ENCODE measurements at places on chromosomes 2 and 18.

DNA sequence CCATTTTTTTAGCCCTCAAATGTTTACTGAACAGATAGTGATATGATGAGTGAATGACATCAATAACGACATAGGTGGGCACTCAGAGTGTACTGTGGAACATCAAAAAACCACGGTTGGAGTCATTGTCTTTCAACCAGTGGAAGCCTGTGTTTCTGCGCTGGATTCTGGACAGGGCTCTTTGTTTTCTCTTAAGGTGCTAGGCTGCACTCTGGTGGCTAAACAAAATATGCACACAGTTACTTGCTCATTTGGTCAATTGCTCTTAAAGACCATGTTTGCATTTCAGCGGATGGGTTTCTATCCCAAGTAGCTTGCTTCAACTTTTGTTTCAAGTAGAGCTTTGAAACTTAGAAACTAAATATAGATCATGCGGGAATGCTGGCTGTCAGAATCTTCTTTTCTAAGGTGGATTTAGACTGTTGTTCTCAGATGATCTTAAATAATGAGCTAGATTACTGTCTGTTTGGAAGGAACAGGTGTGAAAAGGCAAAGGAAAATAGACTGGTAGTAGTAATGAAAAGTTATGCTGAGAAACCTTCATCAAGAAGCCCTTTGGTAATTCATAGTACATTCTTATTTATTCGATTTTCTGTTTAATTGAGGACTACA is 48.5 kb upstream of the LYPD6B start:
- peak; percentile 74 for DNase-seq

DNA sequence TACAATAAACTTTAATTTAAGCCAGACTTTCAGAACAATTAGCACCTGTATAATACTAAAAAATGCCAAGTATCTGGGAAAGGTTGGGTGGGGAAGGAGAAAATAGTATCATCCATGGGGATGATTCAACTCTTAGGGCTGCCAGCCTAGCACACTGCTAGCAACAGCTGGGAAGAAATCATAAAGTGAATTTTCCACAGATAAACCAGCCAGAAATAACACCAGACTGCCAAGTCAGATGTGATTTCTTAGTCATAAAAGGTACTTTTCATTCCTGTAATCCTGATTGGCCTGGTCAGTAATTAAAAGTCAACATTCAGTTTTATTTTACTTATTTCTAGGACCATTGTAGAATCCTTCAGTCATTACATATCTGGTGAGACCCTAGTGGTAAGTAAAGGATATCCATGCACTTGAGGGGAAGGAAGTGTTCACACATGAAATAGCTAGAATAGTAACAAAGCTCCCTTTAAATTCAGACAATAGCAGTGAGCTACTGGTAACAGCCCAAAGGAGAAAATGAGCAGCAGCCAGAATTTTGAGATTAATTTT is 59.4 kb downstream of the LIMS1 start:
- peak; percentile 50 for DNase-seq

DNA sequence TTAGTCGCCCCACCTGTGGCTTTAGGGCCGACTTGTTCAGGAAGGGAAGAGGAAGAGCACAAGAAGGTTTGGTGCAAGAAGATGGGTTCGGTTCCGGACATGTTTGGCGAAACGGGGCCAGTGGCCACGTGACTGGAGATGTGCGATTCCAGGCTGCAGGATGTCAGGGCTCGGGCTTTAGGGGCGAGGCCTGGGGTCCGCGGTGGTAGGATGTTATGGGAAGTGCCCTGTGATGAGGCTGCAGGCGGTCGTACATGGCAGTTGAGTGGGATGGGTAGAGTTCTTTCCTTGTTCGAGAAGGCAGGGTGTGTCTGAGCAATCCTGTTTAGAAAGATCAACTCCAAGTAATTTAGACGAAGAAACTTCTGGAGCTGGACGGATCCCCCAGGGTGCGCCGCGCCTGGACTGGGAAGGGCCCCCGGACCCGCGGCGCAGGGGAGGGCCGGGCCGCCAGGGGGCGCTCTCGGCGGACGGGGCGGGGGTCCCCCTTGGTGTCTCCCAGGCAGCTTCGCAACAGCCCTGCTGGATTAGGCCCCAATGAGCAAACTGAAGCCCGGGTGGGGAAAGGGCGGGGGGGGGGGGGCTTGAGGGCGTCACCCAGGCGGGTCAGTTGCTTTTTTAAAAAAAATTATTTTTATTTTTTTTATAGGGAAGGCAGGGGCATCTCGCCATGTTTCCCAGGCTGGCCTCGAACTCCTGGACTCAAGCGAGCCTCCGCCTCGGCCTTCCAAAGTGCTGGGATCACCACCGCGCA is 17.2 kb upstream of the SDC1 start:
- no peak for DNase-seq

DNA sequence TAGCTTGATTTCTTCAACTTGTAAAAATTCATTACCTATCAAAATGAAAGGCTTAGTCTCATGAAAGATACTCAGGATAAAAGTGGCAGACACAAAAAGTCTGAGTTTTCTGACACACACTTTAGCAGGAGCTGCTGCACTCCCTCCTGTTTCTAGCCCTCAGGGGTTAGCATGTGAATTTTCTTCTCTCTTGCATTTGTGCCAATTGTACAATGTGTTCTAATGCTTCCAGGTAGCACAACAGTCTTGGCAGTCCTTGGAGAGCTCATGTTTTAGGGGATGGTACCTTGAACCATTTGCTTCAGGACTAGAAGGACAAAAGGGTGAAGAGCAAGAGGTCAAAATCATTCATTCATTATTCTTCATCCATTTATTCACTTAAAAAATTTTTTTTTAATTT is 316.8 kb downstream of the AFF3 start:
- DNase-seq: no peak

DNA sequence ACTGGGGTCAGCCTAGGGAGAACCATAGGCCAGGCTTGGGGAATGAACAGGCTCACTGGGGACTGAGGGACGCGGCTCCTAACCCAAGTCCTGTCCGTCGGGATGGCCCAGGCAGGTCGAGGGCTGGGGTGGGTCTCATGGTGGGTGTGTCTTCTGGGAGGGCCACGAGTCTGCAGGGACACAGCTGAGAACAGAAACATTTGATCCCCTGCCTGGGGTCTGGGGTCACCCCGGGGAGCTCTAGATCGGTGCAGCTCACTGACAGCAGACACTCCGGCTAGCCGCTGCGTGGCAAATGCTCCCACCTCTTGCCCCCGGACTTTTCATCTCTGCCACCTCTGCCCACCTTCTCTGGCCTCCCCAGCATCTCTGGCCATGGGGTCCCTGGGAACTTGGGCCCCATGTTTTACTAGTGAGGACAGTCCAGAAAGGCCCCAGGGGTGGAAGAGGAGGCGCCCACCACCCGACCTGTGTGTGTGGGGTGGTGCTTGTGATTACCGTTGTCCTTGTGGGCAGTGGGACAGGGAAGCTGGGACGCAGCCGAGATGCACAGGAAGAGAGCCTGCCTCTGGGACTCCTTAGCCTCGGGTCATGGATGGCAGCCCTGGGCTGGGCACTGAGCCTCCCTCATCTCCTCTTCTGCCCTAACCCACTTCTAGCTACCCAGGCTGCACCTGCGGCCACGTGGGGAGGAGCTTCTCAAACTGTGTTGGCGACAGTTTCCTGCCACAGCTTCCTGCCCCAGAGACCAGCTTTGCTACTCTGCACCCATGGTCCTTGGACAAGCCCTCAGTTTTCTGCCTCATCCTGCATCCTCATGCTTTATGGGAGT is 4.9 kb downstream of the ZAP70 start:
- DNase-seq: no peak

- DNase-seq: no peak
Observed at GRCh38 chr2:147231607-147232006, 613.2 kb upstream of the ACVR2A start.

DNA sequence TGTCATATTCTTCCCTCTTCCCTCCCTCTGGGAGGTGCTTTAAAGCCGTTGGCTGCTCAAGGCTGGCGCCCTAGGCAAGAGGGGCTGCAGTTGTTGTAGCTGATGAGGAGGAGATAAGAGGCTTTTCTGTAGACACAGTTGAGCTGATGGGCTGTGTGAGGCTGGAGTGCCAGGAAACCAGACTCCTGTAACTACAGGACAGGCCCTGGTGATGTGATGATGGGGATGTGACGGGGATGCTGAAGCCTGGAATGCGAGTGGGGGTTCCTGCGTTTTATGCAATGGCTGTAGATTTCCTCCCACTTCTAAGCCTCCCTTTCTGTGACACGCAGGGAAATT is 5.7 kb upstream of the EFR3B start:
- DNase-seq: no peak

- no peak for DNase-seq
Observed at GRCh38 chr2:40127890-40128557, 323.9 kb downstream of the SLC8A1 start.

DNA sequence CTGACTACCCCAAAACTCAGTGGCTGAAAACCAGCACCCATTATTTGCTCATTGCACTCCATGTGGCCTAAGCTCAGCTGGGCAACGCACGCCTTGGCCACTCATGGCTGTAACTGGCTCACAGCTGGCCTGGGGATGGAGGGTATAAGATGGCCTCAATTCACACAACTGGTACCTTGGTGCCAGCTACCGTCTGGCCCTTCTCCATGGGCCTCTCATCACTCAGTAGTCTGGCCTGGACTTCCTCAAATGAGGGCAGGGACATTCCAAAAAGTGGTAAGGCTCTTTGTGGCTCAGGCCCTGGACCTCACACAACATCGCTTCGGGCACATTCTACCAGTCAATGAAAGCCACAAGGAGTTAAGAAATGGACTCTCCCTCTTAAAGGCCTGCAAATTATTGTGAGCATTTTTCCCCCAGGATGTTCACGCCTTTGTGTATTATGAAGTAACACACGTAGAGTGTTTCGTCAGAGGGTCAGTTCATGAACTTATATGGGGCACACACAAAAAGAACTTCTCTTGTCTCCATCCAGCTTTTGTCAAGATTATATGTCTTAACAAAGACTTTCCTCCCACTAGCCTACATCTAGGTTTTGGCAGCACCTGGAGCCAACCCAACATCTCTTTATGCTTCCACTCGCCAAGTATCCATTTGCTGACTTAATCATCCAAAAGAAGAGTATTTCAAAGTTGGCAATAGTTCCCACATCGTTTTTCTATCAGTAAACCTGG is 145.2 kb downstream of the CCBE1 start:
- no peak for DNase-seq

DNA sequence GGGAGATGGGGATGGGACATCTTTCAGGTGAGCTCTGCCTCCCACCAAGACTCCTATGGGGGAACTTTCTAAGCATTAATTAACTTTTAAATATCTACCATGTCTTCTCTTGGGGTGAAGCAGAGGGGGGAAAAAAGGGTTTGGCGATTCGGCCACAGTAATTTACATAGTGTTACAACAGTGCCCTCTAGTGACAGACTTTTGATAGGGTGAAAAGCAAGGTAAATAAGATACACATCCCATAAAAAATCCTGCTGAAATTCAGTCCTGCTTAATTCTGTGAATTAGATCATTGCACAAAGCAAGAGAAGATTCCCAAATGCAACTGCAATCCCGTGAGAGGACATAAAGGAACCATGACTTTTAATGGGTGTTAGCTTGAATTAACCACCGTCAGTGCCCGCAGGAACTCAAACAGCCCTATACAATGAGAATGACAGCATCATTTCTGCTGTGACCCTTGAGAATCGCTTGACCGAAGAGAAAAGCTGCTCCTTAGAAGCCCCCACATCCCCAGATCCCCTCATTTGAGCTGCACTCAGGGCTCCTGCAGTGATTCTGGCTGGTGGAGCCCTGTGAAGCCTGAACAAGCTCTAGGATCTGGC is 32.8 kb downstream of the FAM124B start:
- no peak for DNase-seq
